ENCODE measurements at places on chromosomes 12 and 14. TPM values are rescaled to one million over a fixed set of nuclear protein-coding genes. Genes with fewer than 3 reads are reported as not detected.

The SSPN gene
- total RNA-seq = 0.54 TPM

The OR6C2 gene
- total RNA-seq = not detected

The KRT3 gene
- total RNA-seq = 0.07 TPM

The IL23A gene
- total RNA-seq = 0.74 TPM
